ENCODE measurements at places on chromosomes 6 and 20.
A peak's percentile ranks its signal among the peaks of the same experiment; 100 is the strongest.

- peaks cover 87% of the 10 kb centered on the region for H3K36me3 ChIP-seq
- no peak overlapping the region for H3K4me3 ChIP-seq
- H3K27me3 ChIP-seq: no peaks in the 10 kb centered on the region
- no peak overlapping the region for H3K27ac ChIP-seq
- no peak for DNase-seq
- H3K4me1 ChIP-seq: peaks cover 40% of the 10 kb centered on the region
Observed at GRCh38 chr6:7900621-7901020, 10.0 kb downstream of the TXNDC5 start.

- H3K27ac ChIP-seq: no peak overlapping the region
- H3K27me3 ChIP-seq: no peaks in the 10 kb centered on the region
- H3K36me3 ChIP-seq: peaks cover 19% of the 10 kb centered on the region
- H3K4me1 ChIP-seq: no peaks in the 10 kb centered on the region
- no peak for DNase-seq
Observed at GRCh38 chr20:51661609-51662178, 106.5 kb downstream of the ATP9A start.

GRCh38 chr6:162315291-162315690, 412.3 kb downstream of the PRKN start:
- DNase-seq: no peak
- no peaks in the 10 kb centered on the region for H3K27me3 ChIP-seq
- H3K27ac ChIP-seq: no peak overlapping the region
- no peaks in the 10 kb centered on the region for H3K4me1 ChIP-seq
- no peak overlapping the region for H3K4me3 ChIP-seq

- H3K27me3 ChIP-seq: peaks cover 100% of the 10 kb centered on the region
- H3K36me3 ChIP-seq: no peaks in the 10 kb centered on the region
- peaks cover 19% of the 10 kb centered on the region for H3K4me1 ChIP-seq
- no peak for DNase-seq
- no peak overlapping the region for H3K27ac ChIP-seq
- H3K4me3 ChIP-seq: no peak overlapping the region
Observed at GRCh38 chr6:108156180-108156937, 9.5 kb upstream of the NR2E1 start.

- DNase-seq: no peak
- H3K27ac ChIP-seq: no peak overlapping the region
- H3K27me3 ChIP-seq: no peaks in the 10 kb centered on the region
Observed at GRCh38 chr6:125942672-125943527, 13.7 kb upstream of the HINT3 start.

DNA sequence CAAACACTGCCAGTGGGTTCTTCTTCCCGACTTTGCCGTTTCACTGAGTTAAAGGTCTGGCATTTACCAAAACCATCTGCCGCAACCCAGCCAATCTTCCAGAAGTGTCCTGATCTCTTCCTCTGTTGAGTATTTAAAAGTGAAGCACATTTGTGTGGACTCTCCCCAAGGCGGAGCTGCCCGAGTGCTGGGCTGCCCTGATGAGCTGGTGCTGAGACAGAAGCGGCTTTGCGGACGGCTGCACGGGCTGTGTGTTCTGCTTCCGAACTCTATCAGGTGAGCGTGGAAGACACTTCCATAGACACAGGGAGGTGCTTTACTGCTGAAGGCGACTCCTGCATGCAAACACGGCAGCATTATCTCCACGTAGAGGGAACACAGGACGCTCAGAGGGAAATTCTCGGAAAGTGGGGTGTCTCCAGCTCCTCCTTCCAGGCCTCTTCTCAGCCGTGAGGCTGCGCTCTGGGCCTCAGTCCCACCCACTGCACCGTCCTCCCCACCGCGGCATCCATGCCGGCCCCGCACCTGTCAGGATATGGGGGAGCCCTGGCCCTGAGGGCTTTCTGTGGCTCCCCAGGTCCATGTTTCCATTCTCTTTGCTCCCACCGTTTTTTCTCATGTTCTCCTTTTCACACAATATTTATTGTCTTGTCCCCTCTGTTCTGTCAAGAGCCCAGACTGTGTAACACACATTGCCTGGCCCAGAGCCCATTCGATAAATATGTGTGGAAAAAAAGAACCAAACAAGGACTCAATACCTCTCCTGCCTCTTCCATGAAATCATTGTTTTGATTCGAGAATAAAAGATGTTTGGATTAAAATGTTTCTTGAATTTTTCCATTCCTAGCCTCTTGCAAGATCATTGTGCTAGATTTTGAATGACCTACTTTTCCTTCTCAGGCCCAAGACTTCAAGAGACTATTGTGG, 205.1 kb downstream of the DLL1 start:
- H3K4me3 ChIP-seq: no peak overlapping the region
- peaks cover 11% of the 10 kb centered on the region for H3K27me3 ChIP-seq
- peaks cover 14% of the 10 kb centered on the region for H3K4me1 ChIP-seq
- H3K36me3 ChIP-seq: no peaks in the 10 kb centered on the region
- peak; percentile 8 for DNase-seq
- no peak overlapping the region for H3K27ac ChIP-seq

GRCh38 chr20:33833333-33833732, 22.2 kb downstream of the CHMP4B start:
- H3K4me1 ChIP-seq: peaks cover 96% of the 10 kb centered on the region
- H3K4me3 ChIP-seq: no peak overlapping the region
- peak overlapping the region; percentile 54 for H3K27ac ChIP-seq
- H3K36me3 ChIP-seq: peaks cover 4% of the 10 kb centered on the region
- H3K27me3 ChIP-seq: no peaks in the 10 kb centered on the region

GRCh38 chr6:125662296-125662695, 87.1 kb upstream of the HEY2 start:
- no peak overlapping the region for H3K27ac ChIP-seq
- no peak for DNase-seq
- H3K27me3 ChIP-seq: no peaks in the 10 kb centered on the region
- H3K4me3 ChIP-seq: no peak overlapping the region

DNA sequence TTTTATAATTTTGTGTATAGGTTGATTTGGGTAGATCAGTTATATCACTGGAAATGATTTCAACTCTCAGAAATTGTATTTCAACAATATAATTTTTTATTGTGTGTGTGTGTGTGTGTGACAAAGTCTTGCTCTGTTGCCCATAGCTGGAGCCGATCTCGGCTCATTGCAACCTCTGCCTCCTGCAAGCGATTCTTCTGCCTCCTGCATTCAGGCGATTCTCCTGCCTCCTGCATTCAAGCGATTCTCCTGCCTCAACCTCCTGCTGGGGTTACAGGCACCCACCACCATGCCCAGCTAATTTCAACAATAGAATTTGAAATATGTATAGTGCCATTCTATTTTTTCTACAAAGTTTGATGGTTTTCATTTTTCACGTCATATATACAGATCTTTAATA, 24.1 kb downstream of the AFDN start:
- no peak overlapping the region for H3K27ac ChIP-seq
- H3K4me3 ChIP-seq: no peak overlapping the region
- peaks cover 67% of the 10 kb centered on the region for H3K4me1 ChIP-seq

- no peaks in the 10 kb centered on the region for H3K36me3 ChIP-seq
- no peak overlapping the region for H3K27ac ChIP-seq
- H3K4me3 ChIP-seq: no peak overlapping the region
- peaks cover 17% of the 10 kb centered on the region for H3K4me1 ChIP-seq
- DNase-seq: no peak
Observed at GRCh38 chr20:58071298-58071697, 157.2 kb downstream of the ANKRD60 start.

DNA sequence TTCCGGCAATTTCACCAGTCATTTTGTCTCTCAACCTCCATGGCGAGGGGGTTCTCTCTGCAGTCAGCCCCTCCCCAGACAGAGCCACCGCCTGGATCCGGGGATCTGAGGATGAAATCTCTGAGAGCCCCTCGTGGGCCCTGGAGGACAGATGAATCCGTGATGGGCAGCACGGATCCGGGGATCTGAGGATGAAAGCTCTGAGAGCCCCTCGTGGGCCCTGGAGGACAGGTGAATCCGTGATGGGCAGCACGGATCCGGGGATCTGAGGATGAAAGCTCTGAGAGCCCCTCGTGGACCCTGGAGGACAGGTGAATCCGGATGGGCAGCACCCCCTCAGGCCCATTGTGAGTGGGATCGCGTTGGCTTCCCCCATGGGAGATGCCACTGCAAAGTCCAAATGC, 106.5 kb downstream of the DACT2 start:
- no peak overlapping the region for H3K4me3 ChIP-seq
- no peaks in the 10 kb centered on the region for H3K36me3 ChIP-seq
- H3K27me3 ChIP-seq: peaks cover 43% of the 10 kb centered on the region
- no peak for DNase-seq
- H3K4me1 ChIP-seq: peaks cover 2% of the 10 kb centered on the region

DNA sequence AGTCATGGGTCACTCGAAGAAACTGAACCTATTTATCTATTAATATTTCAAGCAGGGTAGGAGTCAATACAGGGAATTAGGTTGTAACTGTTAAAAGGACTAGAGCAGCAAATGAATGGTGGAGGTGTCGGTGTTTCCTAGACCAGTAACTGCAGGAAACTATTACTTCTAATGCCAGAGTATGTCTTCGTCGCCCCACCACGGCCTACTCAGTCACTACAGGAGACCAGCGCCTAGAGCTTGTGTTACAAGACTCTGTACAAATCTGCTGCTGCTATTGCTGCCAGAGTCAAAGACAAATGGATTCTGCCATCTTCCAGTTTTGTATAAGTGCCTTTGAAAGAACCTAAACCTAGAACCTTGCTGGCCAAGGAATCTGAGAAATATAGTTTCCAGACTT, 343.9 kb downstream of the SOX4 start:
- H3K27ac ChIP-seq: no peak overlapping the region
- H3K27me3 ChIP-seq: no peaks in the 10 kb centered on the region
- no peak for DNase-seq
- H3K4me3 ChIP-seq: no peak overlapping the region
- peaks cover 3% of the 10 kb centered on the region for H3K4me1 ChIP-seq
- no peaks in the 10 kb centered on the region for H3K36me3 ChIP-seq

DNA sequence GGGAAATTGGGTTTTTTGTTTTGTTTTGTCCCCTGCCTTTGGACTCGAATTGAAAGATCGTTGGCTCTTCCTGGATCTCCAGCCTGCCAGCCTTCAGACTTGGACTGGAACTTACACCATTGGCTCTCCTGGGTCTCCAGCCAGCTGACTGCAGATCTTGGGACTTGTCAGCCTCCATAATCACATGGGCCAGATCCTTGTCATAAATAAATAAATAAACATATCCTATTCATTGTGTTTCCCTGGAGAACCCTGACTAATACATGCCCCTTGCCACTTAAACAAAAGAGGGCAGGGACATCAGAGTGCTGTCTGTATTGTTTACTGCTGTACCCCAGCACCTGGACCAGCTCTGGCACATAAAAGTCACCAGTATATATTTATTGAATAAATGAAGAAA, 101.5 kb downstream of the CAP2 start:
- H3K27ac ChIP-seq: no peak overlapping the region
- no peak overlapping the region for H3K4me3 ChIP-seq
- no peak for DNase-seq
- no peaks in the 10 kb centered on the region for H3K36me3 ChIP-seq
- no peaks in the 10 kb centered on the region for H3K27me3 ChIP-seq
- H3K4me1 ChIP-seq: peaks cover 30% of the 10 kb centered on the region

- no peak for DNase-seq
- H3K36me3 ChIP-seq: no peaks in the 10 kb centered on the region
- H3K4me3 ChIP-seq: no peak overlapping the region
- no peak overlapping the region for H3K27ac ChIP-seq
Observed at GRCh38 chr6:167756597-167756996, 70.1 kb upstream of the AFDN start.

DNA sequence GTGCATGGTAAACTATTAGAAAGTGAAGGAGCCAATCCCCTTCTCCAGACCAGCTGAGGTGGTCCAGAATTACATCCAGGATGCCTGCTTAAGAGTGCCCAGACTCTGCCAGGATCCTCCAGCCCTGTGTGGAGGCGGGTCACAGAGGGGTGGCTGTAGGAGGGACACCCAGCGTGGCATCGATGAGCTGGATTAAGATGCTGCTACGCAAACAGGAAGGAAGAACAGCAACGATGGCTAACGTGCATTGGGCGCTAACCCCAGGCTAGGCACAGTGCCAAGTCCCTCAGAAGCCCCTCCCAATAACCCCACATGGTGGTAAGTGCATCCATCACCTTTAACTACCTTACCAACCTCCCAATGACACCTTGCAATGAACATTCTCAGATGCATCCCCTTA, 63.9 kb upstream of the MRPS10 start:
- peaks cover 49% of the 10 kb centered on the region for H3K4me1 ChIP-seq
- H3K36me3 ChIP-seq: no peaks in the 10 kb centered on the region
- no peak for DNase-seq
- H3K27me3 ChIP-seq: no peaks in the 10 kb centered on the region
- H3K4me3 ChIP-seq: no peak overlapping the region
- H3K27ac ChIP-seq: no peak overlapping the region

- no peak for DNase-seq
- H3K27me3 ChIP-seq: no peaks in the 10 kb centered on the region
- H3K4me3 ChIP-seq: no peak overlapping the region
- no peak overlapping the region for H3K27ac ChIP-seq
- no peaks in the 10 kb centered on the region for H3K4me1 ChIP-seq
Observed at GRCh38 chr20:37976887-37977286, 56.4 kb downstream of the TTI1 start.

DNA sequence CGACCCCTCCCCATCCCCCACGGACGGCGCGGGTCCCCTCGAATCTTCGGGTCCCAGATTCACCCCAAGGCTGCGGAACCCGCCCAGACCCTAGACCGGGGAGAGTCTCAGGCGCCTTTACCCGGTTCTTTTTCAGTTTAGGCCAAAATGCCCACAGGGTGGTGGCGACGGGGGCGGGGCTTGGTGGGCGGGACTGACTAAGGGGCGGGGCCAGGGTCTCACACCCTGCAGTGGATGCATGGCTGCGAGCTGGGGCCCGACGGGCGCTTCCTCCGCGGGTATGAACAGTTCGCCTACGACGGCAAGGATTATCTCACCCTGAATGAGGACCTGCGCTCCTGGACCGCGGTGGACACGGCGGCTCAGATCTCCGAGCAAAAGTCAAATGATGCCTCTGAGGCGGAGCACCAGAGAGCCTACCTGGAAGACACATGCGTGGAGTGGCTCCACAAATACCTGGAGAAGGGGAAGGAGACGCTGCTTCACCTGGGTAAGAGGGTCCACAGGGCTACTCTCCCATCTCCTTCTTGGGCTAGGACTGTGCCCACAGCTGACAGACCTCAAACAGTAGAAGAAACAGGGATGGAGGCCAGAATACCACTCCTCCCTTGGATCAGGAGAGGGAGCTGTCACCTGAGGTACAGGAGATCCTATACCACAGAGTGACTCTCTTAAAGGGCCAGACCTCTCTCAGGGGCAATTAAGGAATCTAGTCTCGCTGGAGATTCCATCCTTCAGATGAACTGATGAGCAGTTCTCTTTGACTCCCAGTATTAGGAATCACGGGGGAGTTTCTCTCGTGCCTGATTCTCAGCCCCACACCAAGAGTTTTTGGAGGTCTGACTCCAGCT, 942 bp downstream of the HLA-E start:
- peaks cover 40% of the 10 kb centered on the region for H3K36me3 ChIP-seq
- H3K27me3 ChIP-seq: no peaks in the 10 kb centered on the region
- H3K27ac ChIP-seq: peak overlapping the region; percentile 99
- DNase-seq: peak; percentile 70

- no peak for DNase-seq
- H3K4me1 ChIP-seq: peaks cover 23% of the 10 kb centered on the region
- peak overlapping the region; percentile 65 for H3K4me3 ChIP-seq
- H3K27me3 ChIP-seq: peaks cover 49% of the 10 kb centered on the region
- no peaks in the 10 kb centered on the region for H3K36me3 ChIP-seq
- no peak overlapping the region for H3K27ac ChIP-seq
Observed at GRCh38 chr6:49551078-49551865, 804 bp downstream of the C6orf141 start.

GRCh38 chr20:34747479-34747878, 43.3 kb downstream of the TP53INP2 start:
- H3K4me1 ChIP-seq: peaks cover 47% of the 10 kb centered on the region
- H3K4me3 ChIP-seq: no peak overlapping the region
- H3K27ac ChIP-seq: peak overlapping the region; percentile 49
